Activated T-helper 1 cell treated with anti-CD3 and anti-CD28 coated beads, Interleukin-2, amount 50 U/mL, for 16 hours (primary cell): ENCODE measurements at places on chromosomes 12 and 14.

DNA sequence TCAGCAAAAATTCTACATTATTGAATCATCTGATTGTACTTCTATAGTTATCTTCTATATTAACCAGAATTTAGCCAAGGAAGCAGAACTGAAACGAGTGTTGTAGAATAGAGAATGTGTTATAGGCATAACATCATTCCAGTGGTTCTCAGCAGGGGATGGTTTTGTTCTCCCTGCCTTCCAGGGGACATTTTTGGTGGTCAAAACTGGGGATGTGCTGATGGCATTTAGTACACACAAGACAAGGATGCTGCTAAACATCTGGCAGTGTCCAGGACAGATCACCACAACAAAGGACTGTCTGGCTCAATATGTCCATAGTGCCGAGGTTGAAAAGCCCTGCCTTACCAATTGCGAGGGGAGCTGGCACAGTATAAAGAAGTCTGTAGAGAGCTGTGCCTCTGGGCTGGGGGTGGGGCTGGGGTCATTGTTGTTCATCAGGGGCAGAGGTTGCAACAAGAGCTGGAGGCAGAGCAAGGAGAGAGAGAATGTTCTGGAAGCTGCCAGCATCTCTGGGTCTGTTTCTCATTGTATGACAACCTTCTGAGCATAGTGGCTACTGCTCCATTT lies 1472.8 kb downstream of the AACS start:
- DNase-seq: no peak

DNA sequence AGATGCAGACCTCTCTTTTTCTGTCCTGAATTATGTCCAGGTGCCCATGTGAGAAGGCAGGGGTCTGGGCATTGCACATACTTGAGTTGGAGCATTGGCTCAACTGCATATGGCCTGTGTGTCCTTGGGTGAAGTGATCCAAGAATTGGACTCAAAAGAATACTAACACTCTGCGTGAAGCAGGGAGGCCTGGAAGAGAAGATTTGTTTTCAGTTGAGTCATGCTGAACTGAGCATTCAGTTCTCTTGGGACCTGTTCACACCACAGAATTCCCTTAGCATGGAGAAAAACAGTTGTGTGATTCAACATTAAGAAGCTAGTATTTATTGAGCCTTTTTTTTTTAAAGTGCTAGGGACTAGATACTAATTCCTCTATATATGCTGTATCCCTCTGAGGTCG lies 164.7 kb upstream of the TBX3 start:
- DNase-seq: no peak

GRCh38 chr12:62712681-62713573 lies 222.0 kb downstream of the PPM1H start:
- DNase-seq: no peak

DNA sequence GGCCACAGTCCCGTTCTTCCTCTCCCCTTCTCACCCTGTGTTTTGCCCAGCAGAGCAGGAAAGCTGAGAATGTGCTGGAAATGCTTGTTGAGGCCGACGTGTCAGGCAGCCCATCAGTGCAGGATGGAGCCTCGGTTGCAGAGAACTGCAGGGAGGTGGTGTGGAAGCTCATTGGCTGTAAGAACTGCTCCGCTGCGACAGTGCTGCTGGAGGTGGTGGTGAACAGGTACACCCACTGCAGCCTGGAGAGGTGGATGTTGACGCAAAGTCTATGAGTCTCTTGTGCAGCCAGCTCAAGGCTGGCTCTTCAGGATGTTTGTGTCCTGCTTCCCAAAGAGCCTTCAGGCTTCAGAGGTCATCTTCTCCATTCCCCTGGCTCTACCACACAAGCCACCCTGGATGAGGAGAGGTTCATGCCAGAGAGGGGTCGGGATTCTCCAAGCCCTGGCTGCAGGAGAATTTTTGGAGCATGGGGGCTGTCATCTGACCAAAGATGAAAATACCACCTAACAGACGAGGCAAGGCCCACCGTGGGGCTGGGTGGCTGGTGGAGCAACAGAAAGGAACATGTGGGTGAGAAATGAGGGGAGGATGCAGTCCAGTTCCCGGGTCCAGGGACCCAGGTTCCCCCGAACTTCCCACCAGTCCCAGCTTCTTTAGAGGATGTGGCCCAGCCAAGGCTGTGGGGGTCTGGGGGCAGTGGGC lies 174.1 kb upstream of the PRMT8 start:
- no peak for DNase-seq

DNA sequence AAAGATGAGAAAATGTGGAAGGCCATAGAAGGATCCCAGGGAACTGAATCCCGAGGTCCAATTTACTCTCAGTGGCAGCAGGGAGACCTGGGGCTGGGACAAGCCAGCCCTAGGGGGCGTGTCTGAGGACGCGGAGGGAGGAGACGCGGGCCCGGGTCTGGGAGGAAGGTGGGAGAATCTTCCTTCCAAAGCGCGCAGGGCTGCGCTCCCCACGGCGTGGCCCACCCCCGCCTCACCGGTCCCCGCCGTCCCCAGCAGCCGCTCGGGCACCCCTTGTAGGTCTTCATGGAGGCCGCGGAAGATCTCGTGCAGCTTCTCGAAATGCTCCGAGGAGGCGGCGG lies 323 bp downstream of the VTI1B start:
- peak; percentile 33 for DNase-seq

- no peak for DNase-seq
Measured at GRCh38 chr12:109832541-109833306, 474 bp downstream of the TRPV4 start.

DNA sequence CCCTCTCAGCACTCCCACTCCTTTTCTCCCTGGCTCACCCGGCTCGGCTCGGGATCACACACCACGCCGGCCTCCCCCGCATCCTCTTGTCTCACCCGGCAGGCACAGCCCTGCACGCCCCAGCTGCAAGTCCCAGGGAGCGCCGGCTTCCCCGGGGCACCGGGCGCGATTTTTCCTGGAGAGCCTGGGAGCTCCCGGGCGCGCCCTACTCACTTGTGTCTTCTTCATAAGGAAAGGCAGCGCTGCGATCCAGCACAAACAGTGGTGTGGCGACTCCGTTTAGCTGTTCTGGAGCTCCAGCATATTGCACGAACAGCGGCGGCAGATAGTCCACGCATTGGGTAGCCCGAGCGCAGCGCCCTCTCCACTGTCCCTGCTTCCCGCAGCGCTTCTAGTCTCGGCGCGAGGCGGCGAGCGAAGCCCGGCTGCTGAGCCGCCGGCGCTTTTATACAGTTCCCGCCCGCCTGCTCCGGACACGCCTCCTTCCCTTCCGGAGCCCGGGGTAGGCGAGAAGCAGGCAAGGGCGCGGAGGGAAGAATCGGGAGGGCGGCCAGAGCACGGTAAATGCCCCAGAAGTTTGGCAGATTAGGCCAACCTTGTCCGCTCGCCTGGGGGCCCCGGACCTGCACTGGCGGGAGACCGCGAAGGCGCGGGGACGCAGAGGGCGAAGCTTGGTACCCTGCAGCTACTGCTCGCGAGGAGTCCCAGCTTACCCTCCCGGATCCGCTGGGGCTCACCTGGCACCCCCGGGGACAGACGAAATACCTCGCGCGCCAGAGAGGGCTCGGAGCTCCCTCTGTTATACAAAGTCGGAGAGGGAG lies at the start of gene KITLG:
KITLG (minus strand) TSS at position 421 of the 821 bp plus-strand sequence; CDS start at position 228, 193 bp downstream.
- no peak for DNase-seq

GRCh38 chr12:108482717-108483212 lies 32.3 kb upstream of the FICD start:
- DNase-seq: no peak

DNA sequence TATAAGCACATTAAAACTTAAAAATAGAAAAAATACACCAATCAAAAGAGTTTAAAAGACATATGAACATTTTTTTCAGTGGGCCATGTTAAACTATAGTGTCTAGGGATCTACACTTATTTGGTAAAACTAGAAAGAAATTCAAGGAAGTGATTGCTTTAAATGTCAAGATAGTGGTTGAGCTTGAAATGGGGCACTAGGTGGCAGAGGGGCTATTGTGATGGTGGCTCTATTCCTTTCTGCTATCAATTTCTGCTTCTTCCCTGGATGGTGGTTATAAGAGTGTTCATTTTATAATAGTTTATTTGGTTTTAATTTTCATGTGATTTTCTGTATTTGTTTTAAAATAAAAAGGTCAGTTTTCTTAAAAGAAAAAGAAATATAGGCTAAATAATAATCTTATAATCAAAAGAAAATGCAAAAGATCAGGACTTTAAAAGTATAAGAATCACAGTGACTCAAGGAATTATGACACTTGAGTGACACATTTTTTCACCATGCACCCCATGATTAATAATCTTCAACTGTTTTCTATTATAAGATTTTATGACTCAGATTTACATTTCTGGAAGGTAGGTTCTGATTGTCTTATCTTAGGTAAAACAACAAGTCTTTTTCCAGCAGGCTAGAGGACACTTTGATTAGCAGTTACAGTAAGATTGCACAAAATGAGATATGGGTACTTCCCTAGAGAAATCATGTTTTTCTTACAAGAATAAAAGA lies 137.5 kb downstream of the FSCB start:
- no peak for DNase-seq

- DNase-seq: no peak
Measured at GRCh38 chr12:102347811-102348210, 132.6 kb downstream of the IGF1 start.
